ENCODE measurements at places on chromosomes 12 and 14.

DNA sequence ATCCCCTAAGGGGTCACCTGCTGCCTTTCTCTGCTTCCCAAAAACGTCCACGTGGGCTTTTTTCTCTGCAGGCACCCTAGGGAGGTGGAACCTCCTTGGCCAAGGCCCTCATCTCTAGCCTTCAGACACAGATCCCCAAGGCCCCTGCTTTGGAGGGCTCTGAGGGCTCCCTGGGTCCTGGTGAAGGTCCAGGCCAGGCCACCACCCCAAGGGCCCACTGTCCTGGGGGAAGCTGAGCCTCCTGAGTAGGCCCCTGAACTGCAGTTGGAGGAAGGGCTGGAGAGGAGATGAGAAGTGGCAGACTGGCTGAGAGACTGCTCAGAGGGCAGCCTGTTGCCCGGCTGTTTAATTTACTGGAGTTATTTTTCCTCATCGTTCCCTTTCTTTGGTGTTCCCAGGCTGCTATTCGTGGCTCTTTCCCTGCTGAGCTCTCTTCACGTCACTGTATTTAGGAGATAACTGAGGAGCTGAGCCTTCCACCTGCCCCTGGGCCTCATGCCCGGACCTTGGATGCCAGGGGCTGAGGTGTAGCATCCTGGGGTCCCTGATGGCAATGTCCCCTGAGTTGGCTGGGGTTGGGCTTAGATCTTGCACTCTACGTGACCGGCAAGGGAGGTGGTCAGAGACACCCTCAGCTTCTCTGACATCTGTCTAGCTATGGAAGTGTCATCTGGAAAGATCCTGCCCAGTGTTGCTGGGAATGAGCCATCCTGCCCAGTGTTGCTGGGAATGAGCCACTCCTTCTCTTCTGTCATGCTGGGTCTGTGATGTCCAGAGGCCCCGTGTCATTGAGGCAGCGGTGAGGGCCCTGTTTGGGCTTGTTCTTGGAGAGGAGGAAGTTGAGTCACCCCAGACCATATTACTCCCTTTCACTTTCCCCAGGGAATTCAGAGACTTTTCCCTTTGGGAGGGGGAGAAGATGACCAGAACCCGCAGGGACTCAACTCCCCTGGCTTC lies 139.8 kb downstream of the TSPAN9 start:
- DNase-seq, result no peak

GRCh38 chr12:12018454-12018853 lies 52.3 kb upstream of the BCL2L14 start:
- no peak for DNase-seq

- DNase-seq, result no peak
Measured at GRCh38 chr14:84108746-84109457, 1421.0 kb upstream of the FLRT2 start.

GRCh38 chr14:94474581-94475031 lies 1.4 kb downstream of the SERPINA9 start:
- DNase-seq, result no peak

- DNase-seq, result no peak
Measured at GRCh38 chr12:998020-998874, 7.2 kb downstream of the ERC1 start.

- DNase-seq, result no peak
Measured at GRCh38 chr12:54692353-54692752, 44.2 kb upstream of the DCD start.
